Daoy (cell line): ENCODE measurements at places on chromosomes 2 and 18. TPM values are rescaled to one million over a fixed set of nuclear protein-coding genes. Genes with fewer than 3 reads are reported as not detected.

GRCh38 chr2:231717281-231718171, 9.2 kb downstream of the PTMA start:
- peak; percentile 52 for DNase-seq

- peak; percentile 14 for DNase-seq
Measured at GRCh38 chr2:225233234-225233633, 166.3 kb upstream of the NYAP2 start.

- DNase-seq, result no peak
Measured at GRCh38 chr2:214127571-214127970, 283.3 kb upstream of the VWC2L start.

DNA sequence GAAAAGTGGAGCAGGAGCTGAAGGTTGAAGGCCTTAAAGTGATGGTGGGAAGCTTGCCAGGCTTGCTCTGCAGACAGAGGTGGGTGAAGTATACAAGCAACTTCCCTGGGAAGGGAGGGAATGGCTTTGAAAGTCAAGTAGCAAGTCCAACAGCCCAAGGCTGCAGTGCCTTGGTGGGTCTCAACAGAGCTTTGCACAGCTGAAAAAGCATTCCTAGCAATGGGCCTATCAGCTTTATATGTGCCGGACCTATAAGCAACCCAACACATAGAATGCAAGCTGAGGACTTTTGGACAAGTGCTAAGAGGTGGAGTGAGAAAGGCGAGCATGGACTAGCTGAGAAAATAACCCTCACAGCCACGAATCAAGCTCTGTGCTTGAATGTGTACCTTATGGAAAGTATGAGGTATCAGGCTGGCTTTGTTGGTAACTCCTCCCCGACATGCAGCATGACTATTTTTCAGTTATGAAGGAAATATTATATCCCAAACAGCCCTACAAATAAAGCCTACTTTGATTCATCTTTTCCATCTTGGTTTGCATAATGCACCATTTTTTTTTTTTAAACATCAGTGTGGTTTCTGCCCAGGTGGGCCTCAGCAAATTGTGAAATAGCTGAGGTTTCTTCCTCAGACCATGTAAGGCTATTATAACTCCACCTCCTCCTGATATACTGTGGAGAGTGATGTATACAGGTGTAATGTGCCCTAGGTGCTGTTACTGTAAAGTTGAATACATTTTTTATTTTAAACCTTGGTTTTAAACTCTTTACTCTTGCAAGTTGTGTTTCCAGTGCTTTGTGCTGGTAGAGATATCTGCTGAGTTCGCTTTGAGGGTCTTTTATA, 241.4 kb upstream of the CXCR4 start:
- no peak for DNase-seq

Gene SLC38A11
- not detected in 2 replicates for total RNA-seq

- DNase-seq, result no peak
Measured at GRCh38 chr2:214706986-214707385, 102.5 kb downstream of the BARD1 start.

GRCh38 chr2:40318921-40319320, 133.0 kb downstream of the SLC8A1 start:
- no peak for DNase-seq

DNA sequence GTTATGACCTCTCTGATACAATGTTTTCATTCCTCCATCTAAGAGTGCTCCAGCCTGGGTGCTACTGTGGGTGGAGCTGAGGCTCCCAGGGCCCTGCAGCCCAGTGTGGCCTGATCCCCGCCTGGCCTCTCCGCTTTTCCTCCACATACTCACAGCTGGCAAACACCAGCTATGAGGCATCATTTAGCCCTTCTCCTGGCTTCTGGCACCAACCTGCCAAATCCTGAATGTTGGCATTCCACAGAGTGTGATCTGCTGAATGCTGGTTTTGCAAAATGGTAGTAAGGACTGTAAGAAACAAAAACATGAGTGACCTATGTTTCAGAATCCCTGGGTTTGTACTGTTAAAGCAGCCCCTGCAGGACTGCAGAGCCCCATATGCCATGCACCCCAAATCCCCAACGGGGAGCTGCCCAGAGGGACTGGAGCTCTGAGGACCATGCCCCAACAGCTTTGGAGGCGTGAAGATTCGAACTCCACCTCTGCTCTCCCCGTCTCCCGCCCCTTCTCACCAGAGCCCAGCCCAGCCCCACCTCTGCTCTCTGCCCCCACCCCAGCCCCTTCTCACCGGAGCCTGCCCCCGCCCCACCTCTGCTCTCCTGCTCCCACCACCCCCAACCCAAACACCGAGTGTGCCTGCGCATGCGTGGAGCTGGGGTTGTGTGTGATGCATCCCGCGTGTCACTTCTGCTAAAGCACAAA, 4.2 kb downstream of the SLC66A2 start:
- DNase-seq, result no peak

- DNase-seq, result no peak
Measured at GRCh38 chr18:54159906-54160305, 64.6 kb downstream of the MBD2 start.

Gene HOXD12
- 0.46 TPM in 1 of 2 replicates, not detected in the other for total RNA-seq

DNA sequence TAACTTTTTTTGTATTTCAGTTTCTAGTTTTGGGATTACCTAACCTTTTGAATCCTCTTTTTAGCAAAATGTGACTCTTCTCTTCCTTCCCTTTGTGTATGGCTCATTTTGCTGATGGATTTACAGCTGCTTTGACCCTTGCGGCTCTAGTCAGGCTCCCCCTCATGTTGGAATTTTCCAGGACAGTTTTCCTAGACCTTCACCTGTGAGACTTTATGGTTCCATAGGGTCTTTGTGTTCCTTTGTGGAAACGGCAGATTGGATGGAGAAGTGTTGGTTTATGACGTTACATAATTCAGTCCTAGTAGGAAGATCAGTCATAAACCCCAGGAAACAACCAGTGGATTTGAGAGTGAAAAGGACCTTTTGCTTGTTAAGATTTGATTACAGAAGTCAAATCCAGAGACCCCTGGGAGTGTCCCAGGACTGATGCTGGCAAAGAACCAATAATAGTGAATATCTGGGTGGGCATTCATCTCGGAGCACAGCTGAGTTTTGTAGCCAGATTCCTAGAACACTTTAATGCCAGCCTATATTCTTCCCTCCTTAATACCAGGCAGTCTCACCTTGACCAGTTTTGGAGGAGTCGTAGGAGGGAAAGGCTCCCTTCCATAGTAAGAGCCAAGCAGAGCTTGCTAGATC, 42.7 kb downstream of the SOCS6 start:
- no peak for DNase-seq

DNA sequence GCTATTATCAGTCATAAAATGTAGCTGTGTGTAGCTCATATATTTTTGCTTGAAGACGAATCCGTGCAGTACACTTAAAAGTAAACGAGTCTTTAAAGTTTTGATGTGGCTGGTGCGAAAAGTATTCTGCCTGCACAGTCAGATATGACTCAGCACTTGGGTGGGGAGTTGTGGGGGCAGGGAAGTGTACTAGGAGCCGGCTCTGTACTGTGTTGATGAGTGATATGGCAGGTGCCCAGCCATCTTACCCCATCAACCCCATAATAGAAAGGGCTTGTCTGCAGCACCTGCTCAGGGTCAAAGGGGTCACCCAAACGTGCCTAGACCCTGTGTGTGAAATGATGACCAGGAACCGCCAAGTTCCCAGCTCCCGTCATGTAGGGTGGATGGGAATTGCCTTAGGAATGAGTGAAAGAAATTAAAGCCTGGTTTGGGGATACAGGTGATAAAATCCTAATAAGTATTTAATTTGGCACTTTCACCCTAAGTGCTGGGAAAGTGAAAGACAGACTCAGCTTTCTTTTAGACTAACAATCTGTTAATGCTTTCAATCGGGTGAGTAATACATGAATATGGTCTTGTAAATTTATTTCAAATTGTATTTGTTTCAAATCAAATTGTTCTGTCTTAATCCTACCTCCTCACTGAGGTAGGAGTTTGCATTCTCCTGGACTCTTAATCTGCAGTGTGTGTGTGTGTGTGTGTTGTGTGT, 48.0 kb downstream of the BCL2L11 start:
- DNase-seq, result peak; percentile 74

DNA sequence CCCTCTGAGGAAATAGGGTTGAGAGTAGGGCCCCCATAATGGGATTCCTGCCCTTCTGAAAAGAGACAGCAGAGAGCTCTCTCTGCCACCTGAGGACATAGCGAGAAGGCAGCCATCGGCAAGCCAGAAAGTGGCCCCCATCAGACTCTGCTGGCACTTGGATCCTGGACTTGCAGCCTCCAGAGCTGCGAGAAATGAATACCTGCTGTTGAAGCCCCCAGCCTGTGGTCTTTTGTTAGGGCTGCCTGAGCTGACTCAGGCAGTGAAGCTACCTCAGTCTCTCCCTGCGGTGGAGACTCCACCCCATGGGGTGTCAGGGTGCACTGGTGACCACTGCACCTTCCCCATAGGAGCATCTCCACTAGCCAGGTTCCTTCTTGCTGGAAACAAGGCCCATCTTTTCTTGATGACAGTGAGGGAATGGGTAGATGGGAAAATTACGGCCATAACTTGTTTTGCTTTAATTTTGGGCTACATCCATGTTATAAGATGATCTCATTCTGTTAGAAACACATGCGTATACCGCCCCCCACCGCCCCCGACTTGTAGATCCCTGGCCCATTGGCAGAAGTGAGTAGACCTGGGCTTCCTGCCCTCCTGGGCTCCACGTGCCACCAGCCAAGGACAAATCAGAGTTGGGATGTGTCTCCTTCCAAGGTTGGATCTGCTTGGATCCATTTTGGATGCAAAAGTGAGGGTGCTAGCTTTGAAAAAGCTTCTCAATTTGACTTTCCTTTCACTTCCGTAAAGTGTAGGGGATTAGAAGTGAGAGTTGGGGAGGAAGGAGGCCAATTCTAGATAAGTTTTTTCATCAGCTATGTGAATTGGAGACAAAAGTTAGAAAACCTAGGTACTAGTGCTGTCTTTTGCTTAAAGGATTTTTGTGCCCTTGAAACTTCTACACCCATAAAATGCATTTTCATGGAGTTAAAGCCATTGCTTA, 42.9 kb downstream of the NCK2 start:
- DNase-seq, result no peak

Gene BMP10
- total RNA-seq, result not detected in 2 replicates

Gene HOXD9
- 2.5 and 3.1 TPM in 2 replicates for total RNA-seq

Gene FAM237A
- total RNA-seq, result not detected in 2 replicates

Gene SIX3
- 0.24 TPM in 1 of 2 replicates, not detected in the other for total RNA-seq

DNA sequence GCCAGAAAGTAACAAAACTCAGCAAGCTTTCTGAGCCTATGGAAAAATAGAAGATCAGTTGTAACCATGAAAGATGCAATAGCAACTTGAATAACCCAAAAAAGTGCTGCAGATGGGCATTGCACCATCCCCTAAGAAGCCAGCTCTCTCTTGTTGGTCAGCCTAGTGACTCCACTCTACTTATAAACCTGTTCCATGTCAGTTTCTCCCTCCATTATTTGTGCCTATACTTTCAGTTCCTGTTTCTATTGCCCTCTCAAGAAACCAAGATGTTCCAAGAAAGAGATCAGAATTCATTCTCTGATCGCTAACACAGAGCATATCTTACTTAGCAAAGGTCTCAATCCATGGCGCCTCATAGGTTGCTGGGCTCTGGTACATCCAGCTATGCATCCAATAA, 170.3 kb upstream of the MAP2 start:
- DNase-seq, result no peak

DNA sequence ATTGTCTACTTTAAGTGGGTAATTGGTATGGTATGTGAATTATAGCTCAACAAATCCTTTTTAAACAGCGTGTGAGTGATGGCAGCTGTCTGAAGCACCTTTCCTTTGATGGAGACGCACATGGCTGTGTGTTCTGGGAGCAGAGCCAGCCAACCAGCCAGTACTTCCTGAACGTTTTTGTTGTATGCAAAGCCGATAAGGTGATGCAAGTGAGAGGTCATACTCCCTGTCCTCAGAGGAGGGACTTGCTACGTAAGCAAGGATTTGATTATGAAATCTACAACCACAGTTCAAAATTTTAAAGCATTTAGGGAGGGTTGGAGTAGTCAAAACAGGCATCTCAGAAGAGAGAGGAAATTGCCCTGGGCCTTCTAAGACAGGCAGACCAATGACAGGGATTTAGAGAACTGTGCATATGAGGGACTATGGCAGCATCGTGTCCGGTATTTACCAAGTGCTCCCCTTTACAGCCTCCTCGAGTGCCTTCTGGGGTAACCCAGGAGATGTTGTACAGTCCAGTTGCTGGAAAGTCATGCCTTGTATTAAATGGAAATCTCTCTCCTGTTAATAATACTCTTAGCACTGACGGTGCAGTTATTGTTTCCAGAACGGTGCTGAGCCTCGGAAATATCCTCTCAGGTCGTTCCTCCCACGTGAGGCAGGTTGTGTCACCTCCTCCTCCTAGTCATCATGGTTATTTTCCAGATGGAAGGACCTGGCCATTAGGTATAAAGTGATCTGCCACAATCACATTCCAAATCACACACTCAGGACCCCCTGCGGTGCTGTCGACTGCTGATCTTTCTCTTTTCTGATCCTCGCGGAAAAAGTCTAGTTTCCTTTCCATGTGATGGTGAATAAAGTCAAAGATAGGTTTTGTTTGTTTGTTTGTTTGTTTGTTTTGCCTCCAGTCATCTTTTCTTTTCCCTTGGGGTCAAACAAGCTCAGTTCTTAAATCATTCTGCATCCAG, 28.4 kb downstream of the ARHGEF4 start:
- DNase-seq, result peak; percentile 52

Gene GTF3C2
- 36.6 and 49.1 TPM in 2 replicates for total RNA-seq

GRCh38 chr2:179233626-179234430, 30.8 kb downstream of the SESTD1 start:
- no peak for DNase-seq

DNA sequence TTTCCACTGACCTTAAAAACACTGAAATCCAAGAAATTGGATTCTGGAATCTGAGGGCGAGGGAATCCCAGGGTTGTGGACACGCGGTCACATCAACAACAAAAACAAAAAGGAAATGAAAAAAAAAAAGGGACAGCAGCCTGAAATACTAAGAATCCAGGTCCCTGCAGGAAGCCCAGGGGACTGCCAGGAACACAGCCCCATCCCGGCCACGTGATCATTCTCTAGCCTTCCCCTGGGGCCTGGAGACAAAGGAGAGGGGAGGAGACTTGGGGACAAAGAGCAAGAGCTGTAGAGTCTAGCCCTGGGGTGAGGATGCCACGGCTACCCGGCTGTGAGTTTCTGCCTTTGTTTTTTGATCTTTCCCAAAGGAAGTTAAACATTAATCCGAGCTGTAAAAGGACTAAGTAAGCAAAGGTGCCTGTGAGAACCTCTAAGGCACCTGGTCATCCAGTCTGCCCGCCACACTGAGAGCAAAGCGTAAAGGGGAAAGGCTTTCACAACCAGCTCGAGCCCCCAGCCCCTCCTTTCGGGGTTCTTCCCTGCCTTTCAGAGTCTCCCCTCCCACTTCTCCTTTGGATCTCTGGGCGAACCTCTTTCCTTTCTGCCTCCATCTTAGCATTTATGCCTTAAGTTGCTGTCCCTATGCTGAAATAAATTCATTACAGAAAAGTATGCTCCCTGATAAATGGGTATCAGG, 57.9 kb upstream of the MSH2 start:
- DNase-seq, result peak; percentile 95
